Myocyte (in vitro differentiated cells): ENCODE measurements at places on chromosomes 11 and 22.

DNA sequence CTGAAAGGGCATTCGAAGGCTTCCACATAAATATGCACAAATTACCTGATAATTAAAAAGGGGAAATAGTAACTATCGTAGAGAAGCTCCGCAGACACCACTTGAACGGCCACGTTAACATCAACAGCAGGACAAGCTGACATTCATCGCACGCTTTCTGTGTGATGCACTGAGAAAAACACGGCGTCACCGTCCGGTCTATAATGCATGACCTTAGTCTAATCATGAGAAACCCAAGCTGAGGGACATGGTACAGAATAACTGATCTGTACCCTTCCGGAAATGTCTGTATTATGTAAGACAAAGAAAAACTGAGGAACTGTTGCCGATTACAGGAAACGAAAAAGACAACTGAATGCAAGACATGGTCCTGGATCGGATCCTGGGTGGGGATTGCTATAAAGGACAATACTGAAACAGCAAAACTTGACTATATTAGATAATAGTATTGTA, 678 bp upstream of the RANGAP1 start:
- no peak for DNase-seq

GRCh38 chr11:11229647-11230046, 123.4 kb downstream of the CSNK2A3 start:
- DNase-seq = no peak

DNA sequence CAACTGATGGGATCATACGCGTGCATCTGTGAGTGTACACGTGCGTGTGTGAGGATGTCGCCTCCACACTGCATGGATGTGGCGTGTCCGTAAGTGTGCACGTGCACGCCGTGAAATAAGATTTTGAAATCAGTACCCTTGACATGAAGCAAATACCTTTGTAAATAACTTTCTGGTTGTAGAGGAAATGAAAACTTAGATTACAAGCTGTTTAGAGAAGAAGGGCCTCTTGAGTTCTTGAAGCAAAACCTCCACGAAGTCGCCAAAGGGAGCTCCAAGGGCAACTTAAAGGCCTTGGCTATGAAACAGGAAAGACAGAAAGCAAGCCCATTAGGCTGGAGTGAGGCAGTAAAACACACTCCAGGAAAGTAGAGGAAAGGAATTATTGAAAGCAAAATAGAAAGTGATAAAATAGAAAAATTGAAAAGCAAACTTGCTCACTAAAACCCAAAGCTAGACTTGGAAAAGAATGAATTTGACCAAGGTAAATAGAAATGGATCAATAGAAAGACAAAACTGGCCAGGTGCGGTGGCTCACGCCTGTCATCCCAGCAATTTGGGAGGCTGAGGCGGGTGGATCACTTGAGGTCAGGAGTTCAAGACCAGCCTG, 29.7 kb upstream of the TOLLIP start:
- DNase-seq = no peak

- DNase-seq = peak; percentile 60
These were observed at the start of gene HSPA8 for GRCh38 chr11:123061403-123062157. Gene HSPA8 (minus strand): TSS chr11:123062136. CDS start chr11:123061324, 812 bp downstream.

DNA sequence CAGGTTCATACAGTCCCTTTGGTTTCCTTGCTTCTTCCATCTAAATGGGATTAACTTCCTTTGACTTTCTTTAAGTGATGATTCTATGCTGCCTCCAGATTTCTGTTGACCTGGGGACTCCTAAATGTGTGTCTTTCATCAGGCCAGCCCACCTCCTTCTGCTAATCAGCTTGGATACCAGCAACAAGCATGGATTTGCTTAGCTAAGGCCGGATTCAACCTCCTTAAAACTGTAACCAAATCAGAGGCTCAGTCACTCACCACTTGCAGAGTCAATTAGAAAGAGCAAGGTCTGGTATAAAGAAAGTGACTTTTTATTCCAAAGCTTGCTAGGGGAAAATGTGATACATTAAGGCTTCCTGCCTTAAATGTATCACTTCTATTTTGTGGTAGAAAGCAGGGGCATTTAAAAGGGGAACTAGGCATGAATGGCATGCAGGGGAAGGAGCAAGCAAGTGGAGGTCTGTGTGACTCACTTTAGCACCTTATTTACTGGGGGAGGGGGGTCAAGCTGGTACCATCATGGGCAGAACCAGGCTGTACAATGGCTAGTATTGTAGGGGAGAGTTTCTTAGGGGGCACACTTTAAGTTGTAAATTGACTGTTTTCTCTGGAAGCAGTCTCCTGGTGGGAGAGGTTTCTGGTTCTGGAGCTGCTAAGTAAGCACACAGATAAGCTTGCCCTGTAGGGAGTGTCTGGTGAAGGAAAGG, 239.0 kb upstream of the PDGFD start:
- DNase-seq = no peak

DNA sequence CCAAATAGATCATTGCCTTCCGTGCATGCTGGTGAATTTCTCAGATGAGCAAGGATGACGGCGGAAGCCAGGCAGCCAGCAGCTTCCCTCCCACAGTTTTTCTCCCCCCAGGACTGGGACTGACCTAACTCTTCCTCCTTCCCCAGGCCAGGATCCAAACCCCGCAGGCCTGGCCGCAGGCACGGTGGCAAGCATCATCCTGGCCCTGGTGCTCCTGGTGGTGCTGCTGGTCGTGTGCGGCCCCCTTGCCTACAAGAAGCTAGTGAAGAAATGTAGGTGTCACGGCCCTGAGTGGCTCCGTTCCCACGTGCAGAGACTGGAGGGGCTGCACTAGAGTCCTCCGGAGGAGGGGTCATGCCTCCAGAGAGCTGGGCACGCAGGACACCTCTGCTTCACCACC, 20.5 kb downstream of the CD5 start:
- no peak for DNase-seq

- DNase-seq = no peak
These were observed 14.1 kb downstream of the BTBD10 start for GRCh38 chr11:13448876-13449275.

- DNase-seq = no peak
These were observed 14.7 kb downstream of the LUZP2 start for GRCh38 chr11:24511511-24511910.

DNA sequence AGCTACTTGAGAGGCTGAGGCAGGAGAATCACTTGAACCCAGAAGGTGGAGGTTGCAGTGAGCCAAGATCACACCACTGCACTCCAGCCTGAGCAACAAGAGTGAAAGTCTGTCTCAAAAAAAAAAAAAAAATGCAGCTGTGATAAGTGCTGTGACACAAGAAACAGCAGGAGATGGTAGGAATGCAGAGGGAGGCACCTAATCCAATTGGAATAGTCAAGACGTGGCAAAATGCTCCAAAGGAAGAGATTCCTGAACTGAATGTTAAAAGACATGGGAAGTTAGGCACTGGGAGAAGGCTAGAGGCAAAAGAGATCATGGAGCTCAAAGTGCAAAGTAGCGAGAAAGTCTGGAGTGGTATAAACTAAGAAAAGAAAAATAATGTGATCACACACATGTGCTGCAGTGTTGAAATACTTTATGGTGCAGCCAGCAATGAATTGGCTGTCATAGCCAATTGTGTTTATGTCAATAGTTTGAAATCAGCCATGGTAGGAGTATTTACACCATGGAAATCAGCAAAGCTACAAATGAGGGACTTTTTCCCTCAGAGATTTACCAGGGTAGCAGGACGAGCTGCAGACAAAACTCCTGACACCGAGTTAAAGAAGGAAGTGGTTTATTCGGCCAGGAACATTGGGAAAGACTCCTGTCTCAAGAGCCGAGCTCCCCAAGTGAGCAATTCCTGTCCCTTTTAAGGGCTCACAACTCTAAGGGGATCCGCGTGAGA, 40.9 kb upstream of the LIPT2 start:
- DNase-seq = no peak

GRCh38 chr22:41482319-41482935, 13.5 kb downstream of the ACO2 start:
- peak; percentile 61 for DNase-seq

DNA sequence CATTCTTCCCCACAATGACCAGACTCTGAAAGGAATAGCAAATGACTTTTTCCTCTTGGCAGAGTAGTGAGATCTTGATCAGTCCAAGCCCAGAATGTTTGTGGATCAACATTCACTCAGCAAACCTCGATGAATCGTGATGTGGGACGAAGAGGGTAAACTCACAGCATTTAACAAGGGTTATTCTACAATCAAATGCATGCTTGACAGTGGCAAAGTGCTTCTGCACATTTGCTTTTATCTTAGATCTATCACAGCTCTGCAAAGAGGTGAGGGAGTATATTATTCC, 31.8 kb downstream of the TMPRSS5 start:
- DNase-seq = no peak

DNA sequence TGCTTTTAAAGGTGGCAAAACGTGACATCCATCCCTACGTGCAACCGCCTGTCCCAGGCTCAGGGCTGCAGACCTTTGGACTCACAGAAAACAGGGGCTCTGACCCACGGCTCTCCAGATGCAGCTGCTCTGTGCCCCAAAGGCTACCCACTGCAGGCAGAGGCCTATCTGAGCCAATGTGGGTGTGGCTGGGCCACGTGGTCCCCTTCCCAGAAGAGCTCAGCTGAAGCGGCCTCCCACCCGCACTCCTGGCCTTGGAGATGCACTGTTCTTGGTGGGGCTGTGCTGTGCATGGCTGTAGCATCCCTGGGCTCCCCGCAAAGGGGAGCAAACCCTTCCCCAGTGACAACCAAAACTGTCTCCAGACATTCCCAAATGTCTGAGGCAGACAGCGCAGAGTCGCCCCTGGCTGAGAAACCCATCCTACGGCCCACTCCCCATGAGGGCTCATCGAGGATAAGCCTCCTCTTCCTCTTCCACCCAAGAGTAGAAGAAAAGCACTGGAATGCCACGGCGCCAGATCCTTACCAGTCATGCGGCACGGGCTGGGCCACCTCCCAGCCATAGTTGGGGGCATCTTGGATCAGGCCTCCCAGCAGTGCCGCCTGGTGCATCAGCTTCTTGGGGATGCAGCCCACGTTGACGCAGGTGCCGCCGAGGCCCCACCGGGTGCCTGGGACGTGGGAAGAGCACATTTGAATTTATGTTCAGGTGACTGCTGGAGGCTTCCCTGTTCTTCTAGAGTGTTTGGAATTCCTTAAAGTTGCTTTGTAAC, 23.1 kb upstream of the COMT start:
- no peak for DNase-seq
